ENCODE measurements at places on chromosomes 11 and 22. TPM values are rescaled to one million over a fixed set of nuclear protein-coding genes. Genes with fewer than 3 reads are reported as not detected.

OR52D1 gene
- total RNA-seq = not detected

CCDC89 gene
- total RNA-seq = 0.51 TPM

SSTR3 gene
- not detected for total RNA-seq

MRGPRF gene
- total RNA-seq = 0.14 TPM

MB gene
- total RNA-seq = not detected

MIOX gene
- total RNA-seq = not detected

NXPE1 gene
- not detected for total RNA-seq

BIRC3 gene
- 10.1 TPM for total RNA-seq

APOA4 gene
- total RNA-seq = not detected

RAPSN gene
- 0.14 TPM for total RNA-seq

C11orf97 gene
- not detected for total RNA-seq

SHISAL1 gene
- 0.03 TPM for total RNA-seq

RASSF10 gene
- 3.6 TPM for total RNA-seq

CBX7 gene
- 1.2 TPM for total RNA-seq

EEF1G gene
- 1,552 TPM for total RNA-seq

PNPLA5 gene
- total RNA-seq = not detected

SMTNL1 gene
- total RNA-seq = not detected

DDX10 gene
- total RNA-seq = 31.0 TPM
